ENCODE measurements at places on chromosomes 1 and 21.

- no peak for DNase-seq
These were observed 56.7 kb upstream of the RAP1GAP start for GRCh38 chr1:21725748-21726392.

GRCh38 chr1:31598980-31599379 is 18.5 kb upstream of the HCRTR1 start:
- no peak for DNase-seq

DNA sequence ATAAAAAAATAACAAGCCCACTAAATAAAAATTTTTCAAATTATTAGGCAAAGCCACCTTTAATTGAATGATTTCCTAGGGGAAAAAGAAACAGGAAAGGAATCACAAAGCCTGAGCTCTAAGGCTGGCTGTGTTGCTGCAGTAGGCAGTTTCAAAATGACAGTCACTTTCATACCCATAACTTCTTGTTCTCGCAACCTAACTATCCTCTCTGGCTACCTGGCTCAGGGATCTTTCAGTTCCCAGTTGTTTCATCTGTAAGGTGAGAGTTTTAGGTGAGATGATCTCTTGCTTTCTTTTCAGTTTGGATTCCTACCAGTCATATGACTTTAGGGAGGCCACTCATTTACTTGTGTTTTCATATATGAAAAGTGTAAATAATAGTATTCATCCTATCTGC is 226.1 kb downstream of the ASTN1 start:
- DNase-seq: no peak

DNA sequence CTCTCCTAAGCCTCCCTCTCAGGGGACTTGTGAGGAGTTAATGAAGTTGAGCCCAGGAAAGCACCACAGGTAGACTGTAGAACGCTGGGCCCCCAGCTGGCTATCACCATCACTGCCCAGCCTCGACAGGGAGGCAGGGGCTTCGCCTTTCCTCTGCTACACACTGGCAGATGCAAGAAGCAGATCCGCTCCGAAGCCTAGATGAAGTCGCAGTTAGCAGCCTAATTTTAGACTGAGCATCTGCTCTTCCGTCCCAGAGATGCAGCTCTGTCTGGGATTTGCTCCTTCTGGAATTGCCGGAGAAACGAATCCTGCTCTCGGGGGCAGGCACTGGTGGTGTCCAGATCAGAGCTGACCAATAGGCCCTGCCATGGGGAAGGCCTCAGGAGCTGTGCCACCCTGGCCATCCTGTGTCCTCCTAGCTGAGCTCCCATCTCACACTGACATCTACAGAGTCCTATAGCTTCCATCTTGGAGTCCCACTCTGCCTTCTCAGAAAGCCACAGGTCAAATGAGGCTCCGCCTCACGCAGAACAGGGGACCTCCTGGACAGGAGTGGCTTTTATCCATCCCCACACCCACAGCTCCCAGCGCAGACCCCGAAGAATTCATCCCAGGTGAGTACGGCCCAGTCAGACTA is 186.8 kb upstream of the EDN2 start:
- DNase-seq: no peak

DNA sequence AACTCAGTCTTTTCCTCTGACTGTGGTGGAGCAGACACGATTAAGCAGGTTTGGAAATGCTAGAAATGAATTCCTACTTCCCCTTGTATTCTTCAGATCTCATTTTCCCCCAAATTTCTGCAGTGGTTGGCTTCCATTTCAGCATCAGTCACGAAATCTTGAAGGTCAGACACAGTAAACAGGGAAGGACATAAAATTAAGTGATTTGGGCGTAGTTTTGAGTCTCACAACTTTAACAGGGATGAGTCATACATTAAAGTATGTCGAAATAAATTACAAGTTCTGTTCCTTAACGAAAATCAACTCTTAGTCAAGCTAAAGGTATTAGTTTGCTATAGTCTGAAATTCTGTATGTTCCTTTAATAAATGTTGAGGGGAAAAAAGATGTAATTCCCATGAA is 61.1 kb downstream of the HNRNPR start:
- no peak for DNase-seq

- no peak for DNase-seq
These were observed 4.0 kb downstream of the HPCAL4 start for GRCh38 chr1:39687243-39687642.

- no peak for DNase-seq
These were observed 6.5 kb upstream of the CSTB start for GRCh38 chr21:43782431-43783097.

DNA sequence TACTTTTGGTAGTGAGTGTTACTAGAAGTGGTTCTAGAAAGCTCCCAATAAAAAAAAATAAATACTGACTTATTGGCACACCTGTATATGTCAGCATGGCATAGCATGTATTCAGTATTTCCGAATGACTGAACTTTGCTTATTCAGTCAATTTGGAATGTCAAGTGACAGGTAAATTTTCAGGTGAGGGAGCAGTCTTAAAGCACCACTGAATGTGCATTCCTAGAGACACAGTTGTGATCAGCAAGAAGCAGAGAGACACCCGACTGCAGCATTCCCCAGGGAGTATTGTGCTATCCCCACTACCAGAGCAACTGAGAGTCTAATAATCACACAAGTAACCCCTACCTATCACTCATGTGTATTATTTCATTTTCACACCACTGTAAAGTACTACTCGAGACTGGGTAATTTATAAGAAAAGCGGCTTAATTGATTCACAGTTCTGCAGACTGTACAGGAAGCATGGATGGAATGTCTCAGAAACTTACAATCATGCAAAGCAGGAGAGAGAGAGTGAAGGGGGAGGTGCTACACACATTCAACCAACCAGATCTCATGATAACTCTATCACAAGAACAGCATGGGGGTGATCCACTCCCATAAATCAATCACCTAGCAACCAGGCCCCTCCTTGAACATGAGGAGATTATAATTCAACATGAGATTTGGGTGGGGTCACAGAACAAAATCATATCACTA is 201.5 kb downstream of the TBX15 start:
- no peak for DNase-seq

DNA sequence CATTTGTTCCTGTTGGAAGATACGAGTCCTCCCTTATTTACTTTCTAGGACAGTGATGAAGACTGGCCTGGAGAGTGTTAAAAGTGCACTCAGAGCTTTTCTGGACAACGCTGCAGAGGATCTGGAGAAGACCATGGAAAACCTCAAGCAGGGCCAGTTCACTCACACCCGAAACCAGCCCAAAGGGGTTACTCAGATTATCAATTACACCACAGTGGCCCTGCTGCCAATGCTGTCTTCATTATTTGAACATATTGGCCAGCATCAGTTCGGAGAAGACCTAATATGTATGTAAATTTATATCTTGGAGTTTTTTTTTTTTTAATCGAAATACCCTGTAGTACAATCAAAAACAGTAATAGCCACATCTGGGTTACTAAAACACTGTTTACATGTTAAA is 190.5 kb downstream of the ZP4 start:
- DNase-seq: no peak

GRCh38 chr1:150562446-150563339 is 13.5 kb downstream of the ADAMTSL4 start:
- DNase-seq: no peak

- DNase-seq: no peak
These were observed 38.3 kb upstream of the ZSWIM5 start for GRCh38 chr1:45244660-45245059.

- DNase-seq: no peak
These were observed 25.1 kb upstream of the TP53BP2 start for GRCh38 chr1:223870617-223871574.

DNA sequence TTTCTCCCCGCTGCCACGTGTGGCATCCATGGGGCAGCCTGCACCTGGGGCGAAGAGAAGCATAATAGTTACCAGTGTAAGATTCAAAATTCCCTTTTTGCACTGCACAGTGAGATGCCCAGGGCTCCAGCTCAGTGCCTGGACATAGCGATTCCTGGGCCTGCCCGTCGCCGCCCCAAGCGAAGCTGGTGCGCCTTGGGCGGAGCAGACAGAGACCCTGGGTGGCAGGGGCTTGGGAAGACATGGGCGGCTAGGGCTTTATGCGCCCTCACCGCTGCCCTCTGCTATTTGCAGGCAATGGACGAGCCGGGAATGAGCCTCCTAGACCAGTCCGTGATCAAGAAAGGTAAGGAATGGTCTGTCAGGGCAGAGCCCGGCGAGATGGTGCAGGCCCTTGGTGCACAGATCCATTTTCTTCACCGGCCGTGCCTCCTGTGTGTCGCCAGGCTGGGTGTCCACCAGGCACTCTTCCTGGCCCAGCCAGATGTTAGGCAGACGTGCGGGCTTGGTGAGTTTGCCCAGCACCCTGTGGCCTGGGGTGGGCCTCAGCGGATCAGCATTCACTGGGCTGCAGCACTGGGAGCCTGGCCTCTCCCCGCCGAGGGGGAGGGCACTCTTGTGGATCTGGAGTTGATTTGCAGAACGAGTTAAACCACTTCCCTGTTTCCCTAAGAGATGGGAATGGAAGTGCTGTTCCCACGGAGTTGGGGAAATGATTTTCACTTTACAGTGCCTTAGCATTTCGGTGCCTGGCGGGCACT is 1.7 kb downstream of the TFAP2E start:
- no peak for DNase-seq

GRCh38 chr1:74641876-74642275 is 31.7 kb downstream of the ERICH3 start:
- no peak for DNase-seq

- DNase-seq: no peak
These were observed 41.4 kb downstream of the KCNK1 start for GRCh38 chr1:233655301-233655740.

DNA sequence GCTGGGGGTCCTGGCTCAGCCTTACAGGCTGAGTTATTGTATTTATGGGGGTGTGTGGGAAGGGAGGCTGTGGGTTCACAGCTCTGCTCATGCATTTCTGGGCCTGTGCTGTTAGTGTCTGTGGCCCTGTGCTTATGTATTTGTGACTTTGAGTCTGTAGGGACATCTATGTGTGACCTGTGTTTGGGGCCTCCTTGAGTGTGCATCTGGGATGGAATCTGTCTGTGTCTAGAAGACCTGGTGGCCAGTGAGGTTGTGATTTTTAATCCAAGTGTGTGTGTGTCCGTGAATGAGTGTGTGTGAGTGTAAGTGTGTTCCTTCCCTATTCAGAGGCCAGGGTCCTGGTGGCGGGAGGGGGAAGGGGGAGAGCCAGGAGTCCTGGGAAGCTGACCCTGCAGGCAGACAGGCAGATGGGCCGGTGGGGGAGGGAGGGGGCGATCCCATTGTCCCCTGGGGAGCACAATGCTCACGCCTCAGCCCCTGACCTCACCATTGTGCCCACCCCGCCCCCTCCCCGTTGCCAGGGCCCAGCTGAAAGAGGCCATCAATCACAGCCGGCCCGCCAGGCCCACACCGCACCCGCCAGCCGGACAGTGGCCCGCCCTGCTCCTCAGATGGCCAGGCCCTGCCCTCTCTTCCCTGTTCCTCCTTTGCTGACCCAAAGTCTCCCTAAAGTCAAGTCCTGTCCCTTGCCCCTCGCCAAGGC is 19.6 kb downstream of the SLC27A3 start:
- DNase-seq: no peak

DNA sequence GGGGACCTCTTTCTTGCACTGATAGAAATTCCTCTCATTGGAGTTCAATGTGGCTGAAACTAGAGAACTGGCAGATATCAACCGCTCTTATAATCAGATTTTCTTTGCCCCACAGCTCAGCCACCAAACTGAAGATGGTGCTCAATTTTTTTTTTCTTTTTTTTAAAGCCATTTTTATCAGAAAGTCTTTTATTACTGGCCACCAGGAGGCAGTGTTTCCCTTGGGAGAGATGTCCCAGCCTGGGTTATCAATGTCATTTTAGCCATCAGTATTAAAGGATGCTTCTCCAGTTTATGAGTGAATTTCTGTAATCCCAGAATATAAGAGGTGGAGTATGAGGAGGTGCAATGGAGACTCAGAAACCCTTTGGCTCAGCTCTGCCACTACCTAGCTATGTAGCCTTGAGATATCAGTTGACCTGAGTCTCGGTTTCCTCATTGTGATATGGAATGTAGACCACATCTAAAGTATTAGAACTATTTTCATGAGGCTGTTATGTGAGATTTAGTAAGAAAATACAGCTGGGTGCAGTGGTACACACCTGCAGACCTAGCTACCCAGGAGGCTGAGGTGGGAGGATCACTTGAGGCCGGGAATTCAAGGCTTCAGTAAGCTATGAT is 27.6 kb downstream of the CD244 start:
- no peak for DNase-seq

DNA sequence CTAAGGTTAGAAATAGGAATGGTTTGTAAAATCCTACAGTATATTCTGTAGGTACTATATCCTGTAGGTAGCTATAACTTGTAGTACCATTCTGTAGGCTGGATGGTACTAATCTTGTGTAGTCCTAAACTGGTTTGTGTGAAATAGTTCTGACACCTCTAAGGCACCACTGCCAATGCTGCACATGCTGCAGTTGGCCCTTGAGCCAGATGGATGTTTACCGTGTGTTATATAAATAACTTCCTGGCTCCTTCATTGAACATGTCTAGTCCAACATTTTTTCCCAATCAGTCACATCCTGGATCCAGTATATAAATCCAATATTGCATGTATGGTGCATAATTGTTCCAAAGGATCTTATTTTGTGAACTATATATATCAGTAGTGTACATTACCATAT is 89.5 kb upstream of the GNG4 start:
- no peak for DNase-seq

GRCh38 chr1:93768380-93768863 is 86.8 kb upstream of the BCAR3 start:
- no peak for DNase-seq

DNA sequence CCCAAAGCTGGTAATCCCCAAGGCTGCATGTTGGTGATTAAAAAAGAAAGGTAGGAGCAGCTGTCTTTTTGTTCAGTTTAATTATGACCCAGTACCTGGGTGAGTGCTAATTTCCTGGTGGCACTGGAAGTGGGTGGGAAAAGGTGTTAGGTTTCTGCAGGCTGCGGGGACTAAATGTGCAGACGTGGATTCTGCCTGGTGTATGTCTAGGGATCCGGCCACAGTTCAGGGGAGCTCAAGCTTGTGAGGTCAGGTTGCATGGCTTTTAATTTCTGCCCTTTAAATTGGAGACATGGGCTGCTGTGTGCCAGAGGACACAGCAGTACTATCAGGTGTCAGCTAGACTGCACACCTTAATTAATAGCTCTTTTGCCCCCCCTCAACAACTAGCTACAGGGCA is 20.3 kb upstream of the TBX19 start:
- no peak for DNase-seq

GRCh38 chr1:209561532-209561931 is 22.0 kb upstream of the CAMK1G start:
- DNase-seq: no peak

GRCh38 chr1:88935522-88936222 is 44.3 kb upstream of the GTF2B start:
- DNase-seq: no peak

DNA sequence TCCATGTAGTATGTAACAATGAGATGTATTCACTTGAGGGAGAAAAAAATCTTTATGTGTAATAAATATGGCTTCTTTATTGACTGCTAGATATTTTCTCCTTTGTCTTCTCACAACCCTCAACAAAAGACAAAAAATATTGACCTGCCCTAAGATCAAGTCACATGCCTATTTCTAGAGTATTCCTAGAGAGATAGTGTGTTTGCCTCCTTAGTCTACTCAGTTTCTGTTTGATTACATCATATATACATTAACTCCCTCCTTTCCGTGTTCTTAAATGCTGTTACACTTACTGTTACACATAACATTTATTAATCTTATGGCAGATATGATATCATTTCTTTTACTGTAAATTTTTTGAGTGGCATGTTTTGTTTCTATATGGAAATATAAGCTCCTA is 281.6 kb upstream of the RGS18 start:
- no peak for DNase-seq

Data from omental fat pad (tissue), 4 donors.